ENCODE measurements at places on chromosomes 7 and 10.

DNA sequence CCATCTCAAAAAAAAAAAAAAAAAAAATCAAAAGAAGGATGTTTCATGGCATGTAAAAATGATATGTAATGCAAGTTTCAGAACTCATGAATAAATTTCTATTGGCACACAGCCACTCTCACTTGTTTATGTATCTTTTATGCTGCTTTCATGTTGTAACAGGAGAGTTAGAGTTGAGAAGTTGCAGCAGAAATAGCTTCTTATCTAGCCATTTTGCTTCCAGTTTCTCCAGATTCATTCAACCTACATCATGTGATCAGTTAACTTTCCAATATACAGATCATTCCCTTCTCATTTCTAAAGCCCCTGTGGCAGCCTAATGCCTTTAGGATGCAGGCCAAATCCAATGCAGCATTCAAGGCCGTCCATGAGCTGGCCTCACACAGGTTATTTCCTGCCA, 30.4 kb downstream of the ZNF786 start:
- H3K27ac ChIP-seq: no peak overlapping the region
- H3K36me3 ChIP-seq: no peaks in the 10 kb centered on the region
- H3K27me3 ChIP-seq: no peaks in the 10 kb centered on the region
- DNase-seq: no peak
- no peak overlapping the region for H3K4me3 ChIP-seq

DNA sequence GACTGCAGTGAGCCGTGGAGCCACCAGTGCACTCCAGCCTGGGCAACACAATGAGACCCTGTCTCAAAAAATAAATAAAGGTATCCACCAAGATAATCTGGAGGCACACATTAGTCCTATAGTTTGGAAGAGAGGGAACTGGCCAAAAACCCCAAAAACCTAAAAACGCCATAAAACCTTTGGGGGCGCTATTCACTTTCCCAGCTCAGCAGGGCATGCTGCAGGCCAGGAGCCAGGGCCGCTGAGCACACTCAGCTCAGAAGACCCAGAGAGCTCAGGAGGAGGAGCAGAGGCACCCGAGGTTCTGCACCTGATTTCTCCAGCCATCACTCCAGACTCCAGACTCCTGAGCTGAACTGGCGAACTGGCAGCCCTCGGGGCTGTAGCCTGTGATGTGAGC, 167.2 kb upstream of the IMMP2L start:
- no peak overlapping the region for H3K27ac ChIP-seq
- H3K27me3 ChIP-seq: no peaks in the 10 kb centered on the region
- no peak for DNase-seq
- no peaks in the 10 kb centered on the region for H3K36me3 ChIP-seq

- no peak for DNase-seq
- no peak overlapping the region for H3K27ac ChIP-seq
- no peaks in the 10 kb centered on the region for H3K36me3 ChIP-seq
- no peak overlapping the region for H3K4me3 ChIP-seq
- H3K4me1 ChIP-seq: no peaks in the 10 kb centered on the region
Observed at GRCh38 chr10:22934726-22935125, 6.9 kb downstream of the ARMC3 start.

- no peak overlapping the region for H3K4me3 ChIP-seq
- H3K4me1 ChIP-seq: peaks cover 2% of the 10 kb centered on the region
- H3K27ac ChIP-seq: no peak overlapping the region
- H3K27me3 ChIP-seq: no peaks in the 10 kb centered on the region
- H3K36me3 ChIP-seq: no peaks in the 10 kb centered on the region
Observed at GRCh38 chr10:131655101-131655849, 245.5 kb upstream of the PPP2R2D start.

GRCh38 chr7:151060416-151061212, 1.2 kb downstream of the SLC4A2 start:
- no peaks in the 10 kb centered on the region for H3K27me3 ChIP-seq
- DNase-seq: no peak
- no peak overlapping the region for H3K27ac ChIP-seq
- peak overlapping the region; percentile 89 for H3K4me3 ChIP-seq
- peaks cover 17% of the 10 kb centered on the region for H3K36me3 ChIP-seq

DNA sequence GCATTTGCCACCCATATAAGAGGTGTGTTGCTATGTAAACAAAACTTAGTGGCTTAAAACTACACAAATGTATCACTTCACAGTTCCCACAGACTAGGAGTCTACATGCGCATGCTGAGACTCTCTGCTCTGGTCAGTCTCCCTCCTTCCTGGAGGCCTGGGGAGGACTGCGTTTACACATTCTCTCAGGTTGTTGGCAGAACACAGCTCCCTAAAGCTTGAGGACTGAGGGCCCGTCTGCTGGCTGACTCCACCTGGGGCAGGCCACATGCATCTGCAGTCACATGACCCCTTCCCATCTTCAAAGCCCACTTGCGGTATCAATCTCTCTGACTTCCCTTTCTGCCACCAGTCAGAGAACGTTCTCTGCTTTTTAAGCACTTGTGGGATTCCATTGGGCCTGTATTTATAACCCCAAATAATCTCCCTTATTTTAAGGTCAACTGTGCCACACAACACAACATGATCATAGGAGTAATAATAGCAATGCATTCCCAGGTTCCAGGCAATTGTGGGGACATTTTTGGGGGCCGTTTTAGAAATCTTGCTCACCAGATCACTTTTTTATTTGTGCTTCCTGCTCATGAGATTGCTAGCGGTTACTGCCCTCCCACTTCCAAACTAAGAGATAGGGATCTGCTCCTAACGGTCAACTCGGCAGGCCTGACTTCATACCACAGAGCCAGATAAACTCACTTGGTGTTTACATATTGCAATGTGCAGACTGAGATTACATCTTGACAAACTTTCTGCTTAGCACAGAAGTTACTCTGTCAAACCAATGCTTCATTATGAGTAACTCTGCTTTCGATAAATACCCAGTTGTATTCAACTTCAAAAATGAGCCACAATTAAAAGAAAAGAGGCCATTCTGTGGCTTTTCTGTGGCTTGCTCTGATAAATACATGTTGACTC, 96.3 kb downstream of the ALOX5 start:
- no peaks in the 10 kb centered on the region for H3K27me3 ChIP-seq
- peaks cover 13% of the 10 kb centered on the region for H3K4me1 ChIP-seq
- no peak overlapping the region for H3K4me3 ChIP-seq
- H3K36me3 ChIP-seq: no peaks in the 10 kb centered on the region
- peak overlapping the region; percentile 38 for H3K27ac ChIP-seq
- DNase-seq: peak; percentile 52

DNA sequence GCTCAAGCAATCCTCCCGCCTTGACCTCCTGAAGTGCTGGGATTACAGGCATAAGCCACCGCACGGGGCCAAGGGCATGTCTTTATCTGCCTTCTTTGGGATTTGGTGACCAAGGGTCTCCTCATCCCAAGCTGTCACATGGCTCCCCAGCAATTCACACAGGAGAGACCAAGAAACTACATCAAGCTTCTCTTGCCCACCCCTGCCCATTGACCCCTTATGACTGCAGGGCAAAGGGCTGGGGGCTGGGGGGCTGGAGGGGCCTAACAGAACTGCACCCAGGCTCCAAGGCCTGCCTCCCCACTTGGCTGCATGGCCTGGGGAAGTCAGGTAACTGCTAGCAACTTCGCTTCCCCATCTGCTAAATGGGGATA, 137.1 kb downstream of the SH3PXD2A start:
- no peaks in the 10 kb centered on the region for H3K27me3 ChIP-seq
- H3K36me3 ChIP-seq: no peaks in the 10 kb centered on the region
- DNase-seq: no peak
- peaks cover 5% of the 10 kb centered on the region for H3K4me1 ChIP-seq
- H3K27ac ChIP-seq: no peak overlapping the region

DNA sequence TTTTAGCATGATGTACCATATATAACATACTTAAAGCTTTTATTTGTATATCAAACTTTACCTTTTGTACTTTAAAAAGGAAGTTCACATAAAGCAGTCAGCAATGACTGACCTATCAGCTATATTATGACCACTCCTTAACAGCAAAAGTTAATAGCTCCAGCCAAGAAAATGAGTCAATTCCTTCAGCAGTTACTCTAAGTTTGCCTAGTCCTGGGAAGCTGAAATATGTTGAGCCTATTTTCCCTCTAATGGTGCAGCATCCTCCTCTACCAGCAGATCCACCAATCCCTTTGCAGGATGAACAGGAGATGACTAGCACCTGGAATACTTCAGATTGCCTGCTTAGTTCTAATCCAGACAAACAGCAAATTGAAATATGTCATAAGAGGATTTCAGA, 64.2 kb downstream of the CUL2 start:
- no peak for DNase-seq
- H3K36me3 ChIP-seq: peaks cover 59% of the 10 kb centered on the region
- H3K4me3 ChIP-seq: no peak overlapping the region

GRCh38 chr7:70076325-70076724, 478.1 kb downstream of the AUTS2 start:
- H3K27ac ChIP-seq: no peak overlapping the region
- no peak for DNase-seq
- H3K27me3 ChIP-seq: no peaks in the 10 kb centered on the region
- no peaks in the 10 kb centered on the region for H3K36me3 ChIP-seq

- no peak overlapping the region for H3K27ac ChIP-seq
- no peaks in the 10 kb centered on the region for H3K36me3 ChIP-seq
- no peak overlapping the region for H3K4me3 ChIP-seq
- no peak for DNase-seq
- no peaks in the 10 kb centered on the region for H3K4me1 ChIP-seq
- H3K27me3 ChIP-seq: no peaks in the 10 kb centered on the region
Observed at GRCh38 chr10:61363006-61363405, 90.2 kb downstream of the TMEM26 start.

DNA sequence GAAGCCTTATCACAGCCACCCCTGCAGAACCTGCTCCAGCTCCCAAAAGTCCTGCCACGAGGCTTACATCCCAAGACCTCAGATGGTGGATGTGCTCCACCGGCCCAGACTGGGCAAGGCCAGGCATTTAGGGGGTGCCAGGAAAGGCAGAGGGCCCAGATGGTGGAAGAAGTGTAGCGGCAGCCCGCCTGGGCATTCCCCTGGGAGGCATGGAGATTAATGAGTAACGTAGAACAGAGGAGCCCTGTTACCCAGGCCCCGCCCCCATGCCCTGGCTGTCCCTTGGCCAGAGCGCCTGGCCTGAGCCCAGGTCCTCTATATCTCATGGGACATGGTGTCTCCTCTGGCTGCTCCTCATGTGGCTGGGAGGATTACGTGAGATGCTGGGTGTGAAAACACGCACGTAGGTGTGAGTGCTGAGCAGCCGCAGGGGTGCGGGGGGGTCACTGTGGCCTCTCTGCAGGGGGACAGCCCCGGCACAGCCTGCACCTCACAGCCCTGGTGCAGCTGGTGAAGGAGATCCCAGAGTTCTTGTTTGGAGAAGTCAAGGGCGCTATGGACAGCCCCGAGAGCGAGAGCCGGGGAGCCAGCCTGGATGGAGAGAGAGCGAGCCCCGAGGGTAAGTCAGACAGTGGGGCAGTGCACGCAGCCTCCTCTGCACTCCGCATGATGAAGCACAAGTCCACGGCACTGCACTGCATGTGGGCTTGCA, 52.9 kb downstream of the ZNF467 start:
- peaks cover 50% of the 10 kb centered on the region for H3K36me3 ChIP-seq
- DNase-seq: no peak
- H3K27ac ChIP-seq: no peak overlapping the region

DNA sequence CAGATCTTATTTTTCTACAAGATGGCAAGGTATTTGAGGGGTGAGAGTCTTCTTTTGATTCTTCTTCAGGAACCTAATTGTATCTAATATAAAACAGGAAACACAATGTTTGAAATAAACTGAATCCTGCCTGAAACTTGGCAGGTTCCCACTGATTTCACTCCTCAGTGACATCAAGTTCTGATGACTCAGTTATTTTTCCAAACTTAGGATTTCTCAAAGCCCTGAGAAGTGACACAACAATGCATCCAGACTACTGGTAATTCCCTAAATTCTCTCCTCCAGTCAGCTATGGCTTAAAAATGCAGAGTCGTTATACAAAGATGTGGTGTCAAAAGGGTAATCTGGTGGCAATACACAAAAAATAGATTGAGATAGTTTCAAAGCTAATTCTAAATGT, 80.9 kb downstream of the ABLIM1 start:
- no peak overlapping the region for H3K4me3 ChIP-seq
- H3K4me1 ChIP-seq: no peaks in the 10 kb centered on the region
- DNase-seq: no peak
- H3K27me3 ChIP-seq: no peaks in the 10 kb centered on the region

DNA sequence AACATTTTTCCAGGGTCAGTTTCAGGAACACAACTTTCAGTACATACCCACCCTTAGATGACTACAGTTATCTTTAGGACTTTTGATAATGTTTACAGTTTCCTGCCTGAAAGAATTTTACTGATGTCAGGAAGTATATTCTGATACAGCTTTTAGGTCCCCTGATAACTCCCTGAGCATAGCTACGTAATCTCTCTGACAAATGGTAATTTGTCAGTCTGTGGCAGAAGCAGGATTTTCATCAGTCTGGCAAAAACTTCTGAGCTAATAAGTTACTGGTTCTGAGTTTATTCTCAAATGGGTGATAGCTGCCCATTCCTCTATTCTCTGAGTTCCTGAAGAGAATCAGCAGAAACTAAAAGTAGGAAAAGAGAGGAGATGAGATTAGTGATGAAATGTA, 270.1 kb upstream of the MTPN start:
- no peaks in the 10 kb centered on the region for H3K4me1 ChIP-seq
- H3K36me3 ChIP-seq: no peaks in the 10 kb centered on the region
- H3K4me3 ChIP-seq: no peak overlapping the region
- H3K27me3 ChIP-seq: no peaks in the 10 kb centered on the region
- H3K27ac ChIP-seq: no peak overlapping the region

GRCh38 chr10:22988581-22989360, 60.9 kb downstream of the ARMC3 start:
- no peaks in the 10 kb centered on the region for H3K36me3 ChIP-seq
- no peak overlapping the region for H3K4me3 ChIP-seq
- no peaks in the 10 kb centered on the region for H3K27me3 ChIP-seq
- peak; percentile 87 for DNase-seq
- no peak overlapping the region for H3K27ac ChIP-seq

- H3K27ac ChIP-seq: no peak overlapping the region
- peaks cover 7% of the 10 kb centered on the region for H3K27me3 ChIP-seq
Observed at GRCh38 chr7:45384499-45384898, 189.7 kb upstream of the ADCY1 start.

DNA sequence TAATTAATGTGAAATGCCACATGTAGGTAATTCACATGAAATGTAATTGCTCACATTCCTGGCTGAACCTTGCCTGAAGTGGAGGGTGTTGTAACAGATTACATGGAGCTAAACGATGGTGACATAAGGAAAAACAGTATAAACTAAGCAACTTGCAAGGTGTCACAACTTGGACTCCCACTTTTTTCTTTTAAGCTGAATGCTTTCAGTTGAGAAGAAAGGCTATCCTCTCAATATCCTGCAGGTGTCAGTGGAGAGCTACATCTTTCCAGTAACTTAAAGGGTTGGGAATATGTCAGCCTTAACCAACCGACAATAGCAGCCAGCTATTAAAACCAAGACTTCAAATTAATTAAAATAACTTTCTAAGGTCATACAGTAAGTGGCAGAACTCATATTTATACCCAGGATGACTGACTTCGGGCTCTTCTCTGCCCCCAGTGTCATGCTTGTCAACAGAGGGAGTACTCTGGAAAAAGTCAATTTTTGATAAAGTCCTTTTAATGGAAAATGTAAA, 33.7 kb downstream of the NRBF2 start:
- H3K36me3 ChIP-seq: peaks cover 52% of the 10 kb centered on the region
- H3K27me3 ChIP-seq: no peaks in the 10 kb centered on the region
- no peaks in the 10 kb centered on the region for H3K4me1 ChIP-seq
- no peak for DNase-seq

GRCh38 chr10:63241841-63242281, 108.7 kb downstream of the NRBF2 start:
- DNase-seq: no peak
- peaks cover 37% of the 10 kb centered on the region for H3K4me1 ChIP-seq
- peak overlapping the region; percentile 22 for H3K4me3 ChIP-seq

GRCh38 chr10:82759050-82759449, 884.1 kb downstream of the NRG3 start:
- no peak overlapping the region for H3K4me3 ChIP-seq
- H3K27me3 ChIP-seq: no peaks in the 10 kb centered on the region
- no peak for DNase-seq
